ENCODE measurements at places on chromosomes 3 and 15. TPM values are rescaled to one million over a fixed set of nuclear protein-coding genes. Genes with fewer than 3 reads are reported as not detected.

GRCh38 chr3:36876181-36876936 is 68.5 kb downstream of the TRANK1 start:
- DNase-seq: no peak

GRCh38 chr3:175227126-175227525 is 368.0 kb downstream of the NAALADL2 start:
- no peak for DNase-seq

DNA sequence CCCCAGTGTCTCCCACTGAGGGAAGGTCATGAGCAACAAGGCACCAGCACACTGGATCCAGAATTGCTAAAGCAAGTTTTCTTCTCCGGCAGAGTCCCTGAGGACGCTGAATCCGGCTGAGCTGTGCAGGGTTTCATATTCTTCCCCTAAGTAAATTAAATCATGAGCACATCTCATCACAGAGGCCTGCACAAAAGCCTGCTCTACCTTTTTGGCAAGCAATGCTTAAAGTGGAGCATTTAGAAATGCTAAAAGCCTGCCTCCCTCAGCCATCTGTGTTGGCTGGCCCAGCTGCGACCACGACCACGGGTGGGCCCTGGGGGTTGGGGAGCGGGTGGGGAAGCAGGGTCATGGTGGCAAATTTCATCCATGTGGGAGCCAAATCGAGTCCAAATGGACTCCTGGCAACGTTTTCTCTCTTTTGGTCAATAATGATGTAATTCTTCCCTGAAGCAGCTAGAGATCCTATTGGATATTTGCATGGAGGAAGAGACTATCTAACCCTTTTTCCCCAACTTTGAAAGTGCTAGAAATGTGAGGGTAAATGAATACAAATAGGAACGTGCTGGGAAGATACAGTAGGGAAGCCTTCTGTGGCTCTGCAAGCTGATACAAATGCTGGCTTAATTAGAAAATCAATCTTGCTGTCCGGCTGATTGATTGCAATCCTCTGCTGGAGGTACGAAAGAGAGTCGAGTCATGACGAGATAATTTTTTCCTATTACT is 532.8 kb upstream of the TBL1XR1 start:
- no peak for DNase-seq

DNA sequence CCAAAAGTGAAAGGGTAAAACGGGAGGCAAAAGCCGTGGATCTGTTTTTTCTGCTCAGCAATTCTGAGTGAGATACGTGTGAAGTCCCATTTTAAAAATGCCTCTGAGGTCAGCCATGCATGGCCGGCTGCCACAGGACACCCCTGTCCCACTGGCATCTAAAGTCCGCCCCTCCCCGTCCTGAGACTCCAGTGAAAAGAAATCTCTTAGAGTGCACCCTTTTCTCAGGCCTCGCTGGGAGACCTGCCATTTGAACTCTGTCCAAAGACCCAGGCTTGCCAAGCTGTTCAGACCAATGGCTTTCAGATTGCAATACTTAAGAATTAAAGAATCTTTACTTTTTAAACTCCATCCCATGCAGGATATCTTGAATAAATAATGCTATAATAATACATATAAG is 61.0 kb upstream of the SLC24A5 start:
- DNase-seq: no peak

DNA sequence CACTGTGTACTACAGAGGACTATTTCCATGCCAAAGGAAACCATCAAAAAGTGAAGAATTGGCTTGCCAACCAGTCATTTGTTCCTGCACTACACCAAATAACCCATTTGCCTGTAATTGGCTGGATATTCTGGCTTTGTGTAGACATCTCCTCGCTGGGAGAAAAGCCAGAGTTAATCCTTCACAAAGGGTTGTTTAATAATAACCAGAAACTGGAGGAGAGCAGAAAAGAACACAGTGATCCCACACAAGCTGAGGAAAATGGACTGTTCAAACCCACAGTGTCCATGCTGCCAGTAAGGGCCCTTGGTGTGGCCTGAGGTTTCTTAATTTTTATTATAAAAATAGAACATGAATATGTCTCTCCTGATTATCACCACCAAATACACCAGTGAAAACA is 294.0 kb downstream of the RORA start:
- no peak for DNase-seq

GRCh38 chr15:36756707-36757106 is 177.3 kb downstream of the CDIN1 start:
- DNase-seq: no peak

The GAP43 gene
- total RNA-seq: 0.18 TPM

The TMOD2 gene
- total RNA-seq: 11.4 TPM

Measured in glomerular endothelial cell (primary cell).